Kidney (tissue), 22 donors: ENCODE measurements at places on chromosomes 5 and 9. TPM values are rescaled to one million over a fixed set of nuclear protein-coding genes. Genes with fewer than 3 reads are reported as not detected.
A peak's percentile ranks its signal among the peaks of the same experiment; 100 is the strongest.

The FYB1 gene
- total RNA-seq = 53.7 TPM

The INSL4 gene
- not detected for total RNA-seq

The RGP1 gene
- 39.2 TPM for total RNA-seq

DNA sequence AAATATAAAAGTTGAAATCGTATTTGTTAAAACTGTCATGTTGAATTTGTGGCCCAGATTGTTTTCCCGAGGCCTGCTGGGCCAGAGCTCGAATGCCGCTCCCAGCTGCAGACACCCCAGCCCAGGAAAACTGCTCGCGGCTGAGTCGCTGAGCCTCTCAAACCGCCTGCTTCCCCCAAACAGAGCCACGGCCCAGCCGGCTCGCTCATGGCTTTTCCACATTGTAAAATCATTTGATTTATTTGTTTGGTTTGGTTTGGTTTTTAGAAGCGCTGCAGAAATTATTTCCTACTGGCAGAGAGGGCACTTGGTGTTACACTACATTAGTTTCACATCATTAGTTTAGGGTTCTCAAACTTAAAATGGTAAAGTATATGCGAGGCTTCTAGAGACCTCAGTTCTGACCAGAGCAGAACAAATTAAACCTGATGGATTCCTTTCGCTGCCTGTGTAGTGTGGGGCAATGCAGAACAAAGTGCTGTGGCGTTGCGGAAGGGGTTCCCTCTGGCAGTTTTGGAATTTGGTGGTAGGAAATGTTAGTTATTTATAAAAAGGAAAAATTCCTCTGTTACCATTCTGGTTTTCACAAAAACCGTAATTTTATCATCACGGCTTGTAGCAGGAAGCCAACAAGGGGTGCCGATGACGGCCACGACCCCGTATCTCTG is 156.5 kb upstream of the PITX1 start:
- peaks cover 11% of the 10 kb centered on the region for H3K27me3 ChIP-seq
- no peaks in the 10 kb centered on the region for H3K36me3 ChIP-seq
- no peak overlapping the region for H3K4me3 ChIP-seq
- no peak for DNase-seq
- no peaks in the 10 kb centered on the region for H3K4me1 ChIP-seq

DNA sequence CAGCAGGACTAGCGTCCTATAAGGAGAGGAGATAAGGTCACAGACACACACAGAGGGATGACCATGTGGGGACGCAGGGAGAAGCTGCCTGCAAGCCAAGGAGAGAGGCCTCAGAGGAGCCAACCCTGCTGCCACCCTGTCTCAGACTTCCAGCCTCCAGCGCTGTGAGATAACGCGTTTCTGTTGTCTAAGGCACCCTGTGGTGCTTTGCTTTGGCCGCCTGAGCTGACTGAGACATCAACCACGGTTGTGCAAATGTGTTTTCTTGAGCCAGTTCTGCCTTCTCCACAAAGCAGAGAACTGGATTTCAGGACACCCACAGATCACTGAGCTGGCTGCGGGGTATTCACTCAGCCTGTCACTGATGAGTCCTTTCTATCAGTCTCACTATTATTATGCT is 149.1 kb downstream of the NXNL2 start:
- no peaks in the 10 kb centered on the region for H3K36me3 ChIP-seq
- H3K4me1 ChIP-seq = no peaks in the 10 kb centered on the region
- H3K27me3 ChIP-seq = no peaks in the 10 kb centered on the region
- no peak overlapping the region for H3K27ac ChIP-seq

- no peaks in the 10 kb centered on the region for H3K4me1 ChIP-seq
- no peak overlapping the region for H3K27ac ChIP-seq
- H3K4me3 ChIP-seq = no peak overlapping the region
- no peaks in the 10 kb centered on the region for H3K27me3 ChIP-seq
Measured at GRCh38 chr5:138402640-138403039, 36.2 kb upstream of the REEP2 start.

DNA sequence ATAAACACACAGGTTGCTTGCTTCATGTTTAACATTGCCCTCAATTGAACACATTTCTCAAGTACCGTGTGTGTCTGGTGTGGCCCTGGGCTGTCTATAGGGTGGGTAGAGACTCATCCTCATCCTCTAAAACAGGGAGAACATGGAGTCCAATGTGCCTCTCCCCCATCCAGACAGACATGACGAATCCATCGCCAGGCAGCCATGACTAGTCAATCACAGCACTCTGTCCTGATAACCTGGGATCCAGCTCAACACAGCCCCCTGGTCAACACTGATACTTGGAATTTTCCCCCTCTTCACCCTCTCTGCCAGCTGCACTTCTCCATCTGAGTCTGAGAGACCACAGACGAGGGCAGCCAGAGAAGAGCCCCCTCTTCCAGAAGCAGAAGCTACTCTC is 10.7 kb upstream of the NTNG2 start:
- H3K36me3 ChIP-seq = no peaks in the 10 kb centered on the region
- H3K4me1 ChIP-seq = no peaks in the 10 kb centered on the region
- DNase-seq = no peak
- no peak overlapping the region for H3K27ac ChIP-seq

GRCh38 chr5:160640406-160640805 is 211.6 kb downstream of the ATP10B start:
- H3K27ac ChIP-seq = no peak overlapping the region
- no peaks in the 10 kb centered on the region for H3K36me3 ChIP-seq
- no peak for DNase-seq
- no peak overlapping the region for H3K4me3 ChIP-seq

DNA sequence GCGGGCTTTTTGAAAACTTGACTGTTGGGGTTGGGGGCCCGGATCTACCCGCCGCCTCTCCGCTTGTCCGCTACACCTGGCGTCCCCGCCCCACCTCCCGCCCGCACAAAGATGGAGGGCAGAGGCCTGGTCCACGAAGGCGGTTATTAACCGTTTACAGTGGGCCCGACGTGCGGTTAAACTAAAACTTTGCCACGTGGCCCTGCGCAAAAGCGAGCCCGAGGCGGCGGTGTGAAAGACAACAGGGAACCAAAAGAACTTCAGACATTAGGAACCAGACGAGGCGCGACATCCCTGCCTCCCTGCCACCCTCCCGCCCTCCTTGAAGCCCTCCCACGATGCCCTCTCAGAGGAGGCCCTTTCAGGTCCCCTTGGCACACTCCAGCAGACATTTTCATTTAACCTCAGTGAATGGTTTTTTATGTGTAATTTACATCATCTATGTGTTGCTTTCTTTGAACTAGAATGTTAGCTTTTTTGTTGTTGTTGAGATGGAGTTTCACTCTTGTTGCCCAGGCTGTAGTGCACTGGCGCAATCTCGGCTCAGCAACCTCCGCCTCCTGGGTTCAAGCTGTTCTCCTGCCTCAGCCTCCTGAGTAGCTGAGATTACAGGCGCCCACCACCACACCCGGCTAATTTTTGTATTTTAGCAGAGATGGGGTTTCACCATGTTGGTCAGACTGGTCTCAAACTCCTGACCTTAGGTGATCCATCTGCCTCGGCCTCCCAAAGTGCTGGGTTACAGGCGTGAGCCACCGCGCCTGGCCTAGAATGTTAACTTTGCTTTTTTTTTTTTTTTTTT is 999 bp upstream of the HNRNPA0 start:
- no peak for DNase-seq
- H3K27me3 ChIP-seq = no peaks in the 10 kb centered on the region
- H3K27ac ChIP-seq = peak overlapping the region; percentile 100
- no peaks in the 10 kb centered on the region for H3K36me3 ChIP-seq
- peak overlapping the region; percentile 97 for H3K4me3 ChIP-seq
- H3K4me1 ChIP-seq = peaks cover 2% of the 10 kb centered on the region

The RGS14 gene
- 28.4 TPM for total RNA-seq

DNA sequence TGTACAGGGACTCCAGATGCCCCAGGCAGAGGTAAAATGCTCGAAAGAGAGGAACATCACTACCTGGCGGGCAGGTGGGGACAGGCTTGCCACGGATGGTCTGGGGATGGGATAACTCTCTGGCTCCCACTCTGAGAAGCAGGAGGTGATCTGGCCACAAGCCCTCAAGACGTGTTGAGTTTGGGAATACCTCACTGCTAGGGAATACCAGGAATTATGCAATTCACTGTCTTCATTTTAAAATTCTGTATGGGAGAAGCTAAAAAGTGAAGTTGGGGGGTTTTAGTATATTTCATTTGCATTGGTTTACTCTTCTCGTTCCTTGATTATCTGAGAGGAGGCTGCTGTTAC is 510.4 kb downstream of the CCDC171 start:
- no peak overlapping the region for H3K4me3 ChIP-seq
- no peaks in the 10 kb centered on the region for H3K27me3 ChIP-seq
- no peak overlapping the region for H3K27ac ChIP-seq
- H3K36me3 ChIP-seq = no peaks in the 10 kb centered on the region

The SH3GL2 gene
- total RNA-seq = 3.1 TPM
